ENCODE measurements at places on chromosomes 3 and 15.

DNA sequence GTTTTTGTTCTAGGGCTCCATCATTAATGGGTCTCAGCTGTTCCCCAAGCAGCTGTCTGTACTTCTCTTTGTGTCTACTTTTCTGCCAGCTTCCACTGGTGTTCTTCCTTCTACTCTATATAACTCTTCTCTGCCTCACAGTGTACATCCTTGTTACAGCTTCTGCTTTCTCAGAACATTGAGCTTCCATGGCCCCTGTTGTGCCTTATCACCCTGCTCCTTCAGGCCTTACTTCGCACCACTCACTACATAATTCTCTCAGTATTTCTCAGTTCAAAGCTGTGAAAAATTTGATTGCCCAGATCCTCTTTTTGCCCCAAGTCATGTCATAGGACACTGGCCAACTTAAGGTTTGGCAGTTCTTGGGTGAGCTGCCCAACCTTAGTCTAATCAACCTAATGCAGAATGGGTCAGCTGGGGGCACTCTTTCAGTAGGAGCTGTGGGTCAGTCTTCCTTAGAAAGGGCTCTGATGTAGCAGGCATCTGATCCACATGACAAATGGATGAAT lies 28.9 kb downstream of the CSTA start:
- no peak for ATAC-seq

DNA sequence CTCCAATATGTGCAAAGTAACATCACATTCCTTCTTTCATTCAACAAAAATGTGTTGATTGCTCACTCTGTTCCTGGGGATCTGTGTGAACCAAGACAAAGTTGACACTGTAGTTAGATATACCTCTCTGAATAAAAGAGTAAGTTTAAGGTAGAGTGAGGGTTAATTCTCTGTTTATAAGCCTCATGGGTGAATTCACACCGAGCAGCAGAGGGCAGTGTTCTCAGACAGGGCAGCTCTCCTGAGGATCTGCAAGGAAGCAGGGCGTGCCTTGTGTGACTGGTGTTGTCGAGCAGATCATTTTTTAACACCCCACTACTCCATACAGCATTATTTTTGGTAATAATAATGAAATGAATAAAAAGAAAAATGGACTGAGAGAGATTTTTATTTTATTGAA lies 34.4 kb downstream of the PAQR9 start:
- peak; percentile 43 for ATAC-seq

- ATAC-seq, result no peak
Measured at GRCh38 chr3:186471771-186472170, 72.4 kb downstream of the CRYGS start.

GRCh38 chr15:62301993-62302675 lies 137.0 kb upstream of the C2CD4B start:
- ATAC-seq, result no peak

GRCh38 chr3:126493739-126494138 lies 18.0 kb upstream of the ZXDC start:
- no peak for ATAC-seq

GRCh38 chr3:17399586-17399985 lies 342.8 kb downstream of the TBC1D5 start:
- ATAC-seq, result no peak

- no peak for ATAC-seq
Measured at GRCh38 chr3:100968932-100969906, 24.0 kb downstream of the ABI3BP start.

GRCh38 chr15:70617911-70618287 lies 145.5 kb downstream of the UACA start:
- ATAC-seq, result no peak

DNA sequence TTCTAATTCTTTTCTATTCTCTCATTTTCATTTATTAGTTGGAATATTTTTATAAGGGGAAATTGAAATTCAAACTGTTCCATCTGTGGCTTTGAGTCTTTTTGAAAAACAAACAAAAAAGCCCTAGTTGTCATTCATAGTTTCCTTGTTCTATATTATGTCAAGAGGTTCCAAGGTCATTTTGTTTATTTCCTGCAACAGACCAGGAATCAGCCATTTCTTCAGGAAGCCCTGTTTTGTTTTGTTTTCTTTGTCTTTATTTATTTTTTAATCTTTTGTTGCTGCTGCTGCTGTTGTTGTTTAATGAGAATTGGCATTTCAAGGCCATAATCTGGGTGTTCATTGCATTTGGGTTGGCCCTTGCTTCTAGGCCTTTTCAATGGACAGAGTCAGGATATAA lies 14.8 kb downstream of the LNP1 start:
- no peak for ATAC-seq

DNA sequence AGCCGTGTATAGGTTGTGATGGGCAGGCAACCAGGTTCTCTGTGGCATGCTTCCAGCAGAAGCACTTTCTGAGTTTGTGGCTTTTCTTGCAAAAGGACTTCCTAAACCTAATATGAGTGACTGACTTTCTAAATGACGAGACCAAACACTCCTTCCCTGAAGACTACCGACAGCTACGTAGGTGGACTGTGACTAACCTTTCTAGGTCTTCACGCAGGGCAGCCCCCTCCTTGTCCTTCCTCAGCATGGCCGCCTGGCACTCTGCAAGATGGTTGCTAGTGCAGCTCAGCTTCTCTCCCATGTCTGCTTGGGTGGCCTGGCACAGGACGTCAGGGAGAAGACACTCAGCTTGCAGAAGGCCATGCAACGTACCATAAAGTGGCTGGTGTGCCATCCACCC lies 20.9 kb downstream of the CXCR6 start:
- ATAC-seq, result peak; percentile 89

GRCh38 chr3:197186887-197187588 lies 111.4 kb downstream of the DLG1 start:
- peak; percentile 80 for ATAC-seq

GRCh38 chr15:95326431-95327182 lies 1003.9 kb upstream of the NR2F2 start:
- ATAC-seq, result no peak

DNA sequence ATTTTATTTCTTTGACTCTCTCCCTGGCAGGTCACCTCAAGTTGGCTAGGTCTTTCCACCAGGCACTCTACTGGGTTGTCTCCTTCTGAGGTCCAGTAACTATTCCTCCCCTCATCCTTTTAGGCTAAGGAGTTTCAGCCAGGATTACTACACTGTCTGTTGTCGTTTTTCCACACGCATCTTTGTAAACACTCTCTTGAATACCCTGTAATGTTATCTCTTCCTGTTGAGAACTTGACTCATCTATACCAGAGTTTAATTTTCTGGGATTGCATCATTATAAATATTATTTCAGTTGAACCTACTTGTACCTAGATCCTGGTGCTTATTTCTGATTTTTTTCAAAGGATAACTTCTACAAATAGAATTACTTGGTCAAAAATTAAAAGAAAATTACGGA lies 138.3 kb downstream of the SQOR start:
- no peak for ATAC-seq

GRCh38 chr3:170055209-170055608 lies 17.4 kb downstream of the GPR160 start:
- peak; percentile 75 for ATAC-seq

GRCh38 chr15:74317820-74318375 lies 49.5 kb downstream of the CYP11A1 start:
- ATAC-seq, result no peak

DNA sequence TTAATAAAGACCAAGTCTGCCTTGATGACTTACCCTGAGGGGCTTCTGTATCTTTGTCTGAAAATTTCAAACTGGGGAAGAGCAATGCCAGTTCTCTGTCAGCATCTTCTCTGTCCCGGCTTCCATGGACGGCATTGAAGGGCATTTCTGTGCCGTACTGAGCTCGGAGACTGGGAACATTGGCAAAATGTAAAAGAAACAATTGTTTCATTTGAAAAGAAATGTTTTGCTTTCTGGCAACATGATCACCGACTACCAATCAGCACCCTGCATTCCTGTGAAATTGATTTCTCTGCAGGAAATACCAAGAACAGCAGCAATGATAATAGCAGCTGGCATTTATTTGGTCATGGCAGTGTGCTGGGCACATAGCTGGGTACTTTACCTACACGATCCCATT lies 26.2 kb downstream of the NME9 start:
- no peak for ATAC-seq

DNA sequence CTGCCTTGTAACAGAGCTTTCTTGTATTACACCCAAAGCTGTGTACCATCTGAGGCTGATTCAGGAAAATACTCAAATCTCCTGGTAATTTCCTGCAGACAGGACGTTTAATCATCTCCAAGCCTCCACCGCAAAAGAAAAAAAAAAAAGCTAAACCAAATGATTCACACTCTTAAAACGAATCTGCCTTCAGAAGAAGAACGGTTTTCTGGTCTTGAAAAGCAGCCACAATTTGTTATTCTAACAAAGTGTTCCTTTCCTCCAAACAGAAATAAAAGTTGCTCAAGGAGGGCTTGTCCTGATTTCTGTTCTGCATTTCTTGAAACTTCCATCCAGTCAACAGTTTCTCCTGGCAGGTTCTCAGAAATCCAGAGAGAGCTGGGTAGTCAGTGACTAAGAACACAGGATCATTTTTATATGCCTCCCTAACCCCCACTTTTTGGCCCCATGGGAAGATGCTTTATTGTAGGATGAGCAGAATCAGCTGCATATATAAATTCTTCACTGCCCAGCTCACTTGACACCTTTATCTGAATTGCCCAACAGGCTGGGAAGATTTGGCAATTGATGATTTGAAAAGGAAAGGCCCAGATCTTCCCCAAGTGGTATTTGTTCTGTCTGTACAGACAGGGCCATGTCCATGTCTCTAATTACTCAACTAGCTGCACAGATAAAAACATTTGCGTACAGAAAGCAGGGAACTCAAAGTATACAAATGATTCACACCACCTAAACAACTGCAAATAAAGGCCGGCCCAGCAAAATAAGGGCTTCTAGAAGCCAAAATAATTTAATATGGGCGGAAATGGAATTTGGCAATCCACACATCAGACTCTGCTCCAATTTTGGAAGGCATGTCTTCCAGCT lies 41.0 kb upstream of the PRICKLE2 start:
- ATAC-seq, result no peak

- no peak for ATAC-seq
Measured at GRCh38 chr15:68536331-68537095, 42.3 kb upstream of the CORO2B start.

GRCh38 chr3:184543843-184544512 lies 17.6 kb upstream of the EPHB3 start:
- ATAC-seq, result peak; percentile 67

DNA sequence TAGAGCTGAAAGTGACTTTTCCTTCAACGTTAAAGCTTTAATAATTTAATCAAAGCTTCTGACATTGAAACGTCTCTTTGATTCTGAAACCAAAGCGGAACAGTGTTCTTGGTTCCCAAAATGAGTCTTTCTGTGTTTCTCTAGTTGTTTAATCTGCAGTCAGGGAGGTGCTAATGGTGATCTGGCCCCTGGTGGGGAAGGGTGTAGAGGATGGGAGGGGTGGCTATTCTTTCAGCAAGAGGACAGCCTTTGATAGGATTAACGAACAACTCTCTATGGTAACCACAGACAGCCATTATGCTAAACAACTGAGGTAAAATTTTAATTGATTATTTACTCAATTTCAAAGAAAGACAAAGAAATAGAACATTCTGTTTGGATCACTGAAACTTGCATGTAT lies 79.9 kb upstream of the CADPS start:
- no peak for ATAC-seq

DNA sequence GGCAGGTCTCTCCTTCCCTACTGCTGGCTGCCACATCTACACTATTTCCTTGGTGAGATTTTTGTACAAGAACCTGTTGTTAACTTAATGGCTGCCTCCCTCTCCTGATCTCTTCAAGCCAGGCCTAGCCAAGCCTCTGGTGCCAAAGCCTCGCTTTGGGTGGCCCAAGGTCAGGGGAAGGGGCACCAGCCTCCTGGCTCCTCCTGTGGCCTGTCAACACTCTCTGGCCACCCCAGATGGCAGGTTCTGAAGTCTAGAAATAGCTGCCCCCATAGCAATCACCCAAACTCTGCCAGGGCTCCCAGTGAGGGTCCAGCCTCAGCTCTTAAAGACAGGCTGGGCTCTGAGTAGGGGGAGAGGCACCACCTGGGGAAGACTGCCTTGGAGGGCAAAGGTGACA lies 5.0 kb downstream of the IFRD2 start:
- ATAC-seq, result no peak

- no peak for ATAC-seq
Measured at GRCh38 chr15:67135494-67135893, 70.1 kb downstream of the SMAD3 start.

- no peak for ATAC-seq
Measured at GRCh38 chr15:97909291-97909891, 51.1 kb upstream of the ARRDC4 start.
